NCI-H1930 (cell line): ENCODE measurements at places on chromosomes 2 and 18.

GRCh38 chr18:8793445-8794155 lies 88.2 kb downstream of the MTCL1 start:
- DNase-seq = no peak

DNA sequence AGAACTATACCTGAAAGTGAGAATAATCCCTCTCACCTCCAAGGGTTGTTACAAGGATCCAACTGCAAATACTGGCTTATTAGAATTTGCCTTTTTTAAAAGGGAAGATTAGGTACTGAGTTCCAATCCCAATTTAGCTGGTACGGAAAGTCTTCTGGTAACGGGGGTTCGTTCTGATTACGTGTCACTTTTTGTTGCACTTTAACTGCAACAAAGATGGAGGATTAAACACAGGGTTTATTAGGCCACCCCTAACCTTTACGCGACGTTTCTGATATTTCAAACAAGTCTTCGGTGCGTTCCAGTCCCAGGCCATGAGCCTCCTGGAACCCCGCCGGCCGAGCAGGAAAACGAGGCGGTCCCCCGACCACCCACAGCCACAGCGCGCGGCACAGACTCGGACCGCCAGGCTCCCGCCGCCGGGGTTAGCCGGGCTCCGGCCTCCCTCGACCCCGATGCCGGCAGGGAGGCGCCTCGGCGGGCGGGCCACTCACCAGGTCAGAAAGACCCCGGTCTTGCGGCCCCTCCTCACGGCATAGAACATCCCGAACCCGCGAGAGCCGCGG lies 411 bp downstream of the RNASEH1 start:
- DNase-seq = no peak

DNA sequence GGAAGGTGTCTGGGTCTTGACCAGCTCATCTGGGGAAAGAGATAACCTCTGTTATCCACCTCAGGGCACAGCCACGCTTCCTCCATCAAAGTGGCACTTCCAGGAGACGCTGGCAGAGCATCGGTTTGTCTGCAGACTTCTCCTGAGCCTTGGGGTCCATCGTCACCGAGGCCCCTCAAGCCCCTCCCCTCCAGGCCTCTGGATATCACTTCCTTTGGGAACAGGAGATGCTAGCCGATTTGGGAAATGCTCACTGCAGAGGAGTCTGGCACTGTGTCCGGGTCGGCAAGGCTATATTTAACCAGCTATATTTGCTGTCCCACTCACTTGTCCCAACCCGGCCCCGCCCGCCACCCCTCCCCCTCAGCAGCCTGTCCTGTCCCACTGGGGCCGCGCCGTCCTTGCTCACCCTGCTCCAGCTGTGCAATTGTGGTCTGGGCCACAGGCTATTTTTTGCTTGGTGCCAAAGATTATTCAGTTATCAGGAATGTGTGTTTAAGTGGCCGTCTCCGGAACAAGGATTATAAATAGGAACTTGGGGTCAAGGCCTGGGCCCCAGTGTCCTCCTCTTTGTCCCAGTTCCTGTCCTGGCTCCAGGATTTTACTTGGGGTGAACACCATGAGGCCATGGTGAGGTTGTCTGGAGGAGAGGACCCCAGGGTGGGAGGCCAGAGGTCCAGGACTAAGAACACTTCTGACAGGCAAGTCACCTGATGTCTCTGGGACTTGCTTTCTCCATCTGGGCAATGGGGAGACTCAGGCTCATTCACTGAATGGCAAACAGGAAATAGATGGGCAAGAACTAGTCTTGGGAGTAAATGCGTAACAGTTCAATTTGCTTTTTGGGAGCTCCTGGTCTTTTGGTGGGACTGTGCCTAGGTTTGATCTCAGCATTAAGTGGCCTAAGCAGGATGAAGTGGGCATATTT lies 263.6 kb downstream of the DYSF start:
- DNase-seq = no peak

DNA sequence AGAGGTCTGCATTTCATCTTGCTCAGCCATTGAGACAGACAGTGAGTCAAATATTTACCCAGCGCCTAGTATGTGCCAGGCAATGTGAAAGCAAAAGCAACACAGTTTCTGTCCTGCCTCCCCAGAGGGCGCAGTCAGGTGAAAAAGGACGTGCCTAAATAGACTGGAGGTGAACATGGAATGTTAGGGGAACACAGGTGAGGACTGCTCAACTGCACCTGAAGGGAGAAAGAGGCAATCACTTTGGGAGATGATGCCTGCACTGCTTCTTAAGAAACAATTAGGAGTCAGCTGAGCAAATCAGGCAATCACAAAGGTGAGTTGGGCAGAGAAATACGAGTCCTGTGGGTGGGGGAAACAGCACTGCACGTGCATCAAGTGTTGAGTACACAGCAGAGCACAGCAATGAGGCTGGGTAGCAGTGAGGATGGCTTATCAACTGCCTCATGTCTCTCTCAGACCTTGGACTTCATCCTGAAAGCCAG lies 218.3 kb upstream of the SMAD7 start:
- DNase-seq = no peak

DNA sequence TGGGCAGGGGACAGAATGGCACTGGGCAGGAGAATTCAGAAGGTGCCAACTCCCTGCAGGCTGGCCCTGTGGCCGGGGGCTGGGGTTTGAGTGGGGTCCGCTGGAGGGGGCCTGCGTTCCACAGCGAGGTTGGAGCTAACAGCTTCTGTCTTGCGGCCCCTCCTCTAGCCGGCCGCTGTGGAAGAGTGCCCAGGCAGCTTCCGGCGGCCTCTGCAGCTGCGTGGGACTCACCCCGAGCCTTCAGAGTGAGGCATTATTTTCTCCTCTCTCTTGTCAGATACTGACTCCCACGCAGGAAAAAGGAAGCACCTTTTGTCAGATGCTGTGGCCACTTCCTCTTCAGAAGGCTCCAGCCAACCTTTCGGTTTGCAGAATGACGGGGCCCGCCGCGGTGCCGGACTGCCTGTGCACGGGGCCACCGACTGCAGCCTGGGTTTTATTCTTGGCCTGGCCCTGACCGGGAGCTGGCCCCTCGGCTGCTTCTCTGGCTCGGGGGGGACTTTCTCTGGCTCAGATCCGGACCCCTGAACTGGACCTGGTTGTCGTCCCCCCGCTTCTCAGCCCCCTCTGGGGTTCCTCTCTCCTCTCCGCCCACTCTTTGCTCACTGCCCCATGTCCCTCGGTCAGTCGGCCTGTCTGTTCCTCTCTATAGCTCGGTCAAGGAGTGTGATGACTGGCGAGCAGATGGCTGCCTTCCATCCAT lies 40.1 kb downstream of the ARHGAP25 start:
- no peak for DNase-seq

DNA sequence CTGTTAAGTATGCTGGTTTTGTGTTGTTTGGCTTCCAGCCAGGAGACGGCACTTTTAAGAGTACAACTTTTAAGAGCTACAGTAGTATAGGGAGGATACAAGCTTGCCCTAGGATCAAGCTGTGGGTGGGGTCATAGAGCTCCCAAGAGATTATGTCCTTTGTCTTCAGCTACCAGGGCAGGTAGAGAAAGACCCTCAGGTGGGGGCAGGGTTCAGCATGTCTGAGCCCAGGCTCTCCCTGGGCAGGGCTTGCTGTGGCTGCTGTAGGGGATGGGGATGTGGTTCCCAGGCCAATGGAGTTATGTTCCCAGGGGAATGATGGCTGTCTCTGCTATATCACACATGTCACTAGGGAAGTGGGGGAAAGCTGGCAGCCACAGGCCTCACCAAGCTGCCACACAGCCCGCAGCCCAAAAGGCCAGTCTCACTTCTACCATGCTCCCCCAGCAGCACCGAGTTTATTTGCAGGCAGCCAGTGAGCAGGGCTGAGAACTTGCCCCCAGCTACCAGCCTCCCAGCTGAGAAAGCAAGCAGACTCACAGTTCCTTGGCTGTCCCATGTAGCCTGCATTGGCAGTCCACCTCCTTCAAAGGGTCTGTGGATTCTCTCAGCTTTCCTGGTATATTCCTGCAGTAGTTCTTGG lies 105.7 kb upstream of the ERBB4 start:
- no peak for DNase-seq

DNA sequence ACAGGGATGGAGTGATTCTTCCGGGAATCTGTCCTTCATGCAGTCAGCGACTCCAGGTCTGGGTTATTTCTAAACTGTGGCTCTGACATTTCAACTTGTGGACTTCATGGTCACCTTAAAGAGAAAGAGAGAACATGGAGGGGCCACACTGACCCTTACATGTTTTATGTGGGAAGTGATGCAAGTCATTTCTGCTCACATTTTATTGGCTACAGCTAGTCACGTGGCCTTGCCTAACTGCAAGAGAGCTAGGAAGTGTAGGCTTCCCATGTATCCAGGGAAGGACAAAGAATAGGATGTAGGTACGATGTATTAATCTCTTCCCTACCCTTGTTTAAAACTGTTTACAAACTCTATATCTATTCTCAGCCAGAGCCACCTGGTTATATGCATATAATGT lies 30.3 kb upstream of the AFTPH start:
- DNase-seq = no peak

- no peak for DNase-seq
Measured at GRCh38 chr2:178136321-178137025, 24.2 kb downstream of the RBM45 start.

DNA sequence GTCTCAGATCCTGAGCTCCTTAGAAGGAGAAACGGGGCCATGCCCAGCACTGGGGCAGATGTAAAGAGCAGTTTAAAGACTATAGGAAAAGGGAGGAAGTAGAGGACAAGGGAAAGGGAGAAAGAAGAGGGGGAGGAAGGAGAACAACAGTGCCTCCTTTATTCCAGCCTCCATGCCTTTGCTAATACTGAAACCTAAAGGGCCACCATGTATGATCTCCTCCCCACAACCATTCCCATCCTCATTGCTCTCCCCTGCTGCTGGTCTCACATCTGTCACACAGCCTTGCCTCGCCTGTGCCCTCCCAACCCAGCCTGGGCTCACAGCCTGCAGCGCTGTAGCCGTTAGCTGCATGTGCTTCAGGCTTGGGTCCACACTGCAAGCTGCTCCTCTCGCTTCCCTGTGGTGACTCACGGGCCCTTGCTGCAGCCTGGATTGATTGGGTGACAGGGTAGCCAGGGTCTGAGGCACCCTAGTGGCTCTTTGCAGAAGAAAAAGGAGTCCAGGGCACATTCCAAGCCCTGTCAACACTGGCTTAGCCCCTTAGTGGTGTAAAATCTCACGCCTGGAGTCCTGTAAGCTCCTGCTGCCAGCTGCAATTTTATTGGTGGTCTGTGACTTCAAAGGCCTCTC lies 281.9 kb downstream of the SRBD1 start:
- no peak for DNase-seq

GRCh38 chr2:58204195-58204959 lies 36.7 kb downstream of the FANCL start:
- DNase-seq = no peak

GRCh38 chr18:35672897-35673296 lies 91.4 kb downstream of the GALNT1 start:
- DNase-seq = no peak
